ENCODE measurements at places on chromosomes 16 and 17.

GRCh38 chr16:4123616-4124300 lies 7.5 kb upstream of the ADCY9 start:
- no peak for DNase-seq

DNA sequence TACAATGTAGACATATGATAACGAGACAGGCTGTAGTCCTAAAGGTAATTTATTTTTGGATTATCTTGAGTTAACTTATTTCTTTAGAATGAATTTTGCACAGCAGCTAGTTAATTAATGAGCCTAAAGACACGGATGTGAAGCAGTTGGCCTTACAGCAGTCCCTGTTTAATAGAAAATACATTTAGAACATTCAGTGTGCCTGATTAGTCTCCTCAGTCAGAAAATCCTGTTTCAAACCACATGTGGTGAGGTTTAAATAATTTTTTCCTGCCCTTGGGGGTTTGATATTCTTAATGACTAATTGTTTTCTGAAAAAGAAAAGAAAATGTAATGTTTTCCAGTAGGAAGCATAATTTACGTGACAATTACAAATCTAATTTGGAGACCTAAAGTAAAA lies 494.2 kb upstream of the CDH8 start:
- DNase-seq: no peak

GRCh38 chr16:17108596-17108995 lies 362.2 kb downstream of the XYLT1 start:
- DNase-seq: no peak

DNA sequence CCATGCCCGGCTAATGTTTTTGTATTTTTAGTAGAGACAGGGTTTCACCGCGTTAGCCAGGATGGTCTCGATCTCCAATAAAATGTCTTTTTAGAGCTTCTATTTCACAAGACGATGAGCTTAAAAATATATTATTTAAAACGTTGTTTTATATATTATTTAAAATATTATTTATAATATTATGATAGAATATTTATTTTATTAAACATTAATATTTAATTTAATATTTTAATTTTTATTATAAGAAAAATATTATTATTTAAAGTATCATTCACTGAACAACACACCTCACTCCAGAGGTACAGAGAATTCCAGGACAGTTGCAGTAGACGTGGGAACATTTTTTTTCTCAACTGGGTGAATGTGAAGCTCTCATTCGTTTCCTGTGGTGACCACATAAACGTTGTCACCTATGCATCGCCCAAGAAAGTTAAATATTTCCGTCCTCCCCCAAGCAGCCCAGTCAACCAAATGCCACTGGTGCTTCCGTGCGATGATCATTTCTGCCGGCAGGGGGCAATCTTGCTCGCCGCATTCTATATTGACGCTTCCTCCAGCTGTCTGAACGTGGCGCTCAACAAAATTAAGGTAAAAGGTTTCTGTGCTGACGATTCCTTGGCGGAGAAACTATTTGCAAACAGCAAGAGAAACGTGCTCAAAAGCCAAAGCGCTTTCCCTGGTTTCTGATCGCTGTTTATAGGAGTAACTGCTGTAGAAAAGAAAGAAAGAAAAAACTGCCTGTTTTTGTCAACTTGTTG lies 41.7 kb upstream of the PRSS54 start:
- no peak for DNase-seq

- no peak for DNase-seq
Measured at GRCh38 chr16:75326333-75326732, 74.9 kb upstream of the BCAR1 start.

DNA sequence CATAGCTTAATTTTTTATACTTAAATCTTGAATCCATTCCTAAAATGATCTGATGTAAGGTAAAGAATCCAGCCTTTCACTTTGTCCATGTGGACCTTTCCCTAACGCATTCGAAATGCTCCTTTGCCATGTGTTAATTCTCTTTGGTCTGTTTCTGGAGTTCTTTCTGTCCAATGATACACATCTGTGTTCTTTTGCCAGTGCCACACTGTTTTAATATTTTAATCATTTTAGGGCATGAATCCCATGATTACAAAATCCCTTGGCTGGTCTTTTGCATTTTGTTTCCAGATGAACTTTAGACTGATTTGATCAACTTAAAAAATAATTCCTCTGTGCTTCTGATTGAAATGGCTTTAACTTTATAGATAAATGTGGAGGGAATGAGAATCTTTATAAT lies 74.1 kb downstream of the NTN1 start:
- no peak for DNase-seq

DNA sequence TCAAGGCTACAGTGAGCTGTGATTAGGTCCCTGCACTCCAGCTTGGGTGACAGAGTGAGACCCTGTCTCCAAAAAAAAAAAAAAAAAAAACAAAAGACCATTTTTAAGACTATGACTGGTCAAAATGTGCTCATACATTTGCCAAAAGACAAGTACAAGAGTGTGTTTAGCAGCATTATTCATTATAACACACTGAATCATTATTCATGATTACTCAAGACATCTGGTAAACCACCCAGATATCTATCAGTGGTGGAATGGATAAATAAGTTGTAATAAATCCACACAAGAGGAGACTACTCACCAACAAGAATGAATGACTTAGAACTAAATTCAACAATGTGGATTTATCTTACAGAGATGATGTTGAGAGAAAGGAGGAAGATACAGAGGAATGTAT lies 716.3 kb downstream of the MAF start:
- DNase-seq: no peak

GRCh38 chr16:74210245-74210644 lies 86.4 kb upstream of the PSMD7 start:
- no peak for DNase-seq

GRCh38 chr17:39979893-39980350 lies 685 bp upstream of the PSMD3 start:
- no peak for DNase-seq

GRCh38 chr16:19574615-19575014 lies 19.1 kb downstream of the VPS35L start:
- no peak for DNase-seq

DNA sequence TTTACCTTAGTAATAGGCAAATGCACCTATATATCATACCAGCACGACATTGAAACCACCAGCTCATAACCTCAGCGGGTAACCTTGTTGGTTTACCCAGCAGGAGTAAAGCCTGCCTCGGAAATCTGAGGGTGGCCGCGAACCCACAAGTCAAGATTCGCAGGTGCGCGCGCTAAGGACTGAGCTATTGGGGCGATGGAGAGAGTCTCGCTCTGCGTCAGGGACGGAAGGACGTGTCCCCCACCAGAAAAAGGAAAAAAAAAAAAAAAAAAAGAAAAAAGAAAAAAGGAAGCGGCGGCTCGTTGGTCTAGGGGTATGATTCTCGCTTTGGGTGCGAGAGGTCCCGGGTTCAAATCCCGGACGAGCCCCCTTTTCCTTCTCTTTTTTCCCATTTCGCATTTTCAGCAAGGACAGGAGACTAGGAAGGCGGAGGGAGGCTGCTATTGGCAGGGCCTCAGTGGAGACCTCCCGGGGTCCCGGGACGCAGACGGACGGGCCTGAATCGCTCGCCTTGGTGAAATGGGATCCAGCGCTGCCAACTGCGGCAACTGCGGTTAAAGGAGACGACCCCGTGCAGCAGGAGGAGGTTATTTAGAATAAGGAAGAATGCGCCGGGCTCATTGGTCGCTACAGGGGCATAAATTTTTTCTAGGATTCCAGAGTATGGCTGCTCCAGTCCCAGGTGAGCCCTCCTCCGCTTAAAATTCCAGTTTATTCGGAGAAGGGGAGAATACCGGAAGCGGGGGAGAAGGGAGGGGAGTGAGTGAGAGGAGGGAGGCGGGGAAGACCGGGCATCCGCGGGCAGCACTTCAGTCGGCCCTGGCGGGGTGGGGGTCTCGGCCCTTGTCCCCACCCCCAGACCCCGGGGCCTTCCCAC lies at the start of gene OR1F1:
Gene OR1F1, plus strand, starts transcription at position 407 of the 877 bp plus-strand sequence.
- DNase-seq: no peak

DNA sequence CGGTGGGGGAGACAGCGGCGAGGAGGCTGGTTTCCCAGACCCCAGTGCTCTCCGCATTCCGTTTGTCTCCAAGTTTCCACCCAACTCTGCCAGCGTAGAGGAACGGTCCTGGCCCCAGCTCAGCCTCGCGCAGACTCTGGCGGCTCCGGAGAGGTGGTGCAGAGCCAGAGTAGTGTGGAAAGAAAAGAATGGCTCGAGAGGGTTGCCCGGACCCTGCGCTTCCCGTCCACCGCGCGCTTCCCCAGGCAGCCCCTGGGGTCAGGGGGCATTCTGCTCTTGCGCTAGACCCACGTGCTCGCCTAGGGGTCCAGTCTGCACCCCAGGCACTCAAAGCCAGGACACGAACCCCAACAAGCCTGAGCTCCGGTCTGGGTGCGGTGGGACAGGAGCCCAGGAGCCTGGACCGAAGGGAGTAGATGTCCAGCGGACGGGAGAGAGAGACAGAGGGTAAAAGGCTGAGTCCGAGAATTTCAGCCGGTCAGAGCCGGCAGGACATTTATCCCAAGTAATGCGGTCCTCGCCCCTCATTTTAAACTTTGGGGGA lies 3.8 kb downstream of the PMP22 start:
- no peak for DNase-seq

DNA sequence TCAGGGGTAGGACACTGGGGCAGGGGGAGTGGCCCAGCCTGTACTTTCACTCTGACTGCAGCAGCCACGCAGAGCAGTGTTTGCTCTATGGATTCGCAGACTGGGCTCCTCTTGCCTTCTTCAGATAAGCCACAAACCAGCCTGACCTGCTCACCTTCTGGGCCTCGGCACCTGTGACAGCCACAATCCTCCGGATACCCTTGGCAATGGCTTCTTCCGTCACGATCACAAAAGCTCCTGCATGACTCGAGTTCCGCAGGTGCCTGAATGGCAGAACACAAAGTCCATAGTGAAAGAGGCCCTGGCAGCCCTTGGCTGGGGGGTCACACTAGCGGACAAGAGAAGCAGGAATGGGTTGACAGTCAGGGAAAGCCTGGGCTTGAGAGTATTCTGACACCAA lies 3.8 kb upstream of the EXOSC6 start:
- DNase-seq: no peak

- DNase-seq: no peak
Measured at GRCh38 chr16:68274441-68274840, 10.1 kb downstream of the SLC7A6 start.

- no peak for DNase-seq
Measured at GRCh38 chr17:46053911-46054534, 55.0 kb downstream of the STH start.

DNA sequence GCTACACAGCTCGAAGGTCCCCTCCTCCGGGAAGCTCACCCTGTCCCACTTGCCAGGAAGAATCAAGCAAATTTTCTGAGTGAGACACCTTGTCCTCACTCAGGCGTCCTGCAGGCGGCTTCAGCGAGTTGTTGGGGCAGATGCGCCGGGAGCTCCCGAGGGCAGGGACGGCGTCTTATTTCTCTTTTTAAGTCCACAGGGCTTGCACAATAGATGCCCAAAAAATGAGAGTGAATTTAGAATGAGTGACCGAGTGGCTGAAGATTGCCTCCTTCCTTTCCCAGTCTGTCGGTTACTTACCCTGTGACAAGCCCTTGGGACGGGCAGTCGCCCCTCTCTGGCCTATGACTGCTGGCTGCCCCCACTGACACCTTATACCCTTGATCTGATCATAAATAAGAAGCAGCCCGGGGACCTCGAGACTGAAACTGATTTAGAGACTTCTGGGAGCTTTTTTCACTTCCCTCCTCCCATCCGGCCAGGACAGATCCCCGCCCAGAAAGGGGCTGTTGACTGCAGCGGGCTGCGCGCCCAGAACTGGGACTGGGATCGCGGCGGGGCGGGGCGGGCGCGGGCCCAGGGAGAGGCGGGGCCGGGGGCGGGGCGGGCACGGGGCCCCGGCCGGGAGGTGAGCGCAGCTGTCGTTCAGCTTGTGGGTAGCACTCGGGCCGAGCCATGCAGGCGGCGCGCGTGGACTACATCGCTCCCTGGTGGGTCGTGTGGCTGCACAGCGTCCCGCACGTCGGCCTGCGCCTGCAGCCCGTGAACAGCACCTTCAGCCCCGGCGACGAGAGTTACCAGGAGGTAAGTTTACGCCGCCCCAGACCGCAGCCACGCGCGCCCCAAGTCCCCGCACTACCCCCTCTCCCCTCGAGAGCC lies at the start of gene TTYH2:
Gene TTYH2, plus strand, starts transcription at position 659 of the 879 bp plus-strand sequence. Its CDS starts 17 bp downstream, at position 676.
- DNase-seq: peak; percentile 47

DNA sequence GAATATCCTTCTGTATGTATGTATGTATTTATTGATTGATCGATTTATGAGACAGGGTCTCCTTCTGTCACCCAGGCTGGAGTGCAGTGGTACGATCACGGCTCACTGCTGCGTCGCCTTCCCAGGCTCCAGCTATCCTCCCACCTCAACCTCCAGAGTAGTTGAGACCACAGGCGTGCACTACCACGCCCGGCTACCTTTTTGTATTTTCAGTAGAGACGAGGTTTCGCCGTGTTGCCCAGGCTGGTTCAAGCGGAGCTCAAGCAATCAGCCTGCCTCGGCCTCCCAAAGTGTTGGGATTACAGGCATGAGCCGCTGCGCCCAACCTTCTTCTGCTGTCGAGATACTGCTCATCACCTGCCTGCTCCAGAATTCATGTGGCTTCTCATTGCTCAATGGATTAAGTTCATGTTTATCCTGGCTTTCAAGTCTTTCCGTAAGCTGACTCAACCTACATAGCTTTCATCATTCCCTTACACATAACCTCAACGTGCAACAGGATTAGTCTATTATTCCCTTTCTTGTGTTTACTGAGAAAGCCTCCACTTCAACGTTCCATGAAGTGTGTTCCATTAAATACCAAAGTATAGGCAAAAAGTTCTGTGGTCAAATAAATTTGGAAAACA lies 13.6 kb downstream of the TAC4 start:
- no peak for DNase-seq

DNA sequence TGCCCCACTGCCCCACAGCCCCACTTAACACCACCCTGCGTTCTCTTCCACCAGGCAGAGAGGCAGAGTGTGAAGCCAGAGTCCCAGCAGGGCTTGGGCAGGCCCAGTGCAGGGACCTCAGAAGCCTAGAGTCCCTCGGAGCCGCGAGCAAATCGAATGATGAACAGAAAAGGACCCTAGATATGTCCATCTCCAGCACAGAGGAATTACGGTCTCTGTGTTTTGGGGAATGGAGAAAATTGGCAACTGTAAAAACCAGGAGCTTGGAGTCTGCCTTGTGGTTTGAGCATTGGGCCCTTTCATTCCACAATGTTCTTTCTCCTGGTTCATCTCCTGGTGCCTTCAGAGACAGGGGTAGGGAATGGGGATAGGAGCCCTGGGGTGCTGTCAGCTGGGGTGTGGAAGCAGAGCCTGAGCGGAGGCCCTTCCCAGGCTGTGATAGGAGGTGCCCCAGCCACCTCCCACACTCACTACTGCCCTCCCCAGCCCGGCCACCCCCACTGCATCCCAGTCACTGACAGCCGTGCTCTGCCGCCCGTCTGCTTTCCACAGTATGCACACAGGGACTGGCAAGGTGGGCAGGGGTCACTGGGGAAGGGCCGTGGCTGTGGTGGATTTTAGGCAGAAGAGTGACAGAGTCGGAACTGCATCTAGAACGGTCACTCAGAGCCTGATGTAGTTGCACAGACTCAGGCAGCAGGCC lies 26.7 kb downstream of the TBX4 start:
- no peak for DNase-seq

GRCh38 chr16:85524365-85524629 lies 88.8 kb upstream of the GSE1 start:
- DNase-seq: no peak

GRCh38 chr17:41360296-41360995 lies 9.2 kb downstream of the KRT33B start:
- DNase-seq: no peak

GRCh38 chr16:67431775-67432505 lies 1.0 kb downstream of the HSD11B2 start:
- no peak for DNase-seq
